Skeletal muscle cell (primary cell): ENCODE measurements at places on chromosomes 7 and 10.

DNA sequence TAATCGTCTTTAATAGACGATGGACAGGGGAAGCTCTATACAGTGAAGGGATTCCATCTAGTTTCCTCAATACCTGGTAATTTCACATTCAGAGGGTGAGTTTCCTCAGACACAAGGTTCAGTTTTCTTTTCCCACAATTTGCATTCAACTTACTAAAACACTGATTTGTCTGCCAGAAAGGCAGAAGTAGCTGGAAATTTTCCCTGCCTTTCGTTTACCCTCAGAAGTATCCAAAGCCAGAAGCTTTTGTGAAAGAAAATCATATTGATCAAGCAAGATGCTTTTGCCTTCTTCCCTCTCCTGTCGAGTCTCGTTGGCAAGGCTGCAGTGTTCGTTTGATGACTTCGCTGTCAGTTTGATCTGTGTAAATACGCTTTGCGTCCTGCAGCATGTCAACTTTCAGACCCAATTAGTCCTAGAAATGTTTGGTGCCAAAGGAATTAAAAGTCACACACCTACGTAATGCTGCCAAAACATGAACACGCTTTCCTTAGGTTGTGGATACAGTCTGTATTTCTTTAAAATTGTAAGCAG, 631.9 kb upstream of the FOXK1 start:
- no peak for DNase-seq

DNA sequence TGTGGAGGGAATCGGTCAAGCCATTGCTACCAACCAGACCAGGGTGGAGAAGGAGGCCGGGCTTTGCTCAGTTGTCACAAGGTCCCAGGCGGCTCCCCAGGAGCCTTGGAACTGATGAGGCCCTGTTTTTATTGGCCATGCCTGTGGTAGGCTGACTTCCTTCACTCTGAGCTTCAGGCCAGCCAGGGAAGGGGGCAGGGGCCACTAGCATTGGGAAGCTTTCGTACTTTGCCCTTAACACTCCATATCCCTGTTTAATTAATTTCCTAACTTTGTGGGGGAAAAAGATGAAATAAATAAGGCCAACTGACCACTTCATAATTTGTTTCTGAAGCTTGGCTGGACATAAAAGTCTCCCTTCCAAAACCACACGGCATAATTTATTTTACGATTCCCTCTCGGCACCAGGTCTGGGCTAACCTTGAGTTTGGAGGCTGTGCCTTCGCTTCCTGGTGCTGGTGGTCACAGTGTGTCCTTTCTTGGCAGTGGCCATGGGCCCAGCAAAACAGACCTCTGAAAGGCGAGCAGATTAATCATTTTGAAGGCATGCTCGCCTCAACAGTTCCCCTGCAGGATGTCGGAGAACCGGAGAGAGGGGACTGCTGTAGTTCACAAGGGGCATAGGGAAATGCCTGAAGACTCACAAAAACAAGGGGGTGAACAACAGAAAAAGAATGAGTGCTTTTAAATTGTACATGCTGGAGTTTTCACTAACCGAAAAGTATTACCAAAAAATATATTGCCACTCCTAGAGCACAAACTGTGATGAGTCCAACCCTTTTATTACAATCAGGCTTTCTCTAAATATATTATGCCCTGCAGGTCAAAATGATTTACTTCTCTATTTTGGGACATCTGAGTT, 966.0 kb downstream of the LRMDA start:
- DNase-seq = peak; percentile 31

GRCh38 chr10:49622426-49623425, 8.9 kb downstream of the CHAT start:
- DNase-seq = no peak

GRCh38 chr10:59381687-59382086, 19.3 kb upstream of the FAM13C start:
- DNase-seq = no peak

- DNase-seq = no peak
Measured at GRCh38 chr7:152315845-152316244, 120.0 kb downstream of the KMT2C start.
